Stimulated activated CD8-positive, alpha-beta memory T cell treated with anti-CD3 and anti-CD28 coated beads, Interleukin-4, amount 100 ng/mL, for 1 hour (primary cell): ENCODE measurements at places on chromosomes 7 and 10.

DNA sequence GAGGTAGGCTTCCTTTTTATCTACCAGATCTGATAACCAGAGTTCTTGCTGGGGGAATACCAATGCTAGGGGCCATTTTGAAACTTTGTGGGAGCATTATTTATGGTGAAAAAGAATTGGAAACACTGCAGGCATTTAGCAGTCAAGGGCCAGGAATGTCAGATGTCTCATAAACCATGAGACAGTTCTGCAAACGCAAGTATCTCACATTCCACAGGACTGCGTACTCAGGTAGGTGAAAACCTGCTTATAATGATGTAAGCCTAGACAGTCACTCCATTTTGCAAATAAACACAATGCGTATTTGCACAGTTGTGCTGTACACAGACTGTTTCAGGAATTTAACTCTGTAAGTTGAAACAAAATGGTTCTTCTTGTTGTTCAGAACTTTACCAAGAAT is 33.9 kb downstream of the ECHDC3 start:
- no peak for DNase-seq

DNA sequence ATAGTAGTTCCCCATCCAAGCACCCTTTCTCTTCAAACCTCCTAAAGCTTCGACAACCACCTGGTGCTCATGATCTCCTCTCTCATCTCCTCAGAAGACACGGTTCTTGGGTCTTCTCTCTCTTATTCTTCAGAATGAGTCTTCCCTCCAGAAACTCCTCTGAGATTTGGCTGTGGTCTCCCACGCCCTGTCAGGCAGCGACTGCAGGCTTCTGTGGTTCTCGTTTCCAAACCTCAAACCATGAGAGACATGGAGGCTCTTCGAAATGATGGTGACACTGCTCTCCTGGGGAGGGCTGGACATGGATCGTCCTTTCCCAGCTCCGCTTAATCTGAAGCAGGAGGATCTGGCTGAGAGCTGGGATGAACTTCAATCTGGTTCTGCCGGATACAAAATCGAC is 78.6 kb upstream of the PITRM1 start:
- DNase-seq: no peak

DNA sequence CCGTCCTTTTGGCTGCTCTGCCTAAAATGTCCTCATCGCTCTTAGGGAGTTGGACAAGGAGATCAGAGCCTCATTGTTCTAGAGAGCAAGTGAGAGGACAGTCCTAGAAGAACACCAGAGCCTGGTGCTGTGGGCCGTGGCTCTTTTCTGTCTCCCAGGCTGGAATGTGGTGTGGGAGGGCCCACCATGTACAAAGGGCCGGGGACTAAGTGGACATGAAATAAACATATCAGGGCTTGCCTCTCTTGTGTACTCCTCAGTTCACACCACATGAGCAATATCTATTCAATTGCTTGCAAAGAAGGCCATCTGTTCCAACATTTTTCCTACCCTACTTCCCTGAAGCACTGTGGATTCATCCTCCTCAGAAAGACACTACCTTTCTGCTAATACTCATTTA is 510.4 kb downstream of the SUGCT start:
- no peak for DNase-seq

DNA sequence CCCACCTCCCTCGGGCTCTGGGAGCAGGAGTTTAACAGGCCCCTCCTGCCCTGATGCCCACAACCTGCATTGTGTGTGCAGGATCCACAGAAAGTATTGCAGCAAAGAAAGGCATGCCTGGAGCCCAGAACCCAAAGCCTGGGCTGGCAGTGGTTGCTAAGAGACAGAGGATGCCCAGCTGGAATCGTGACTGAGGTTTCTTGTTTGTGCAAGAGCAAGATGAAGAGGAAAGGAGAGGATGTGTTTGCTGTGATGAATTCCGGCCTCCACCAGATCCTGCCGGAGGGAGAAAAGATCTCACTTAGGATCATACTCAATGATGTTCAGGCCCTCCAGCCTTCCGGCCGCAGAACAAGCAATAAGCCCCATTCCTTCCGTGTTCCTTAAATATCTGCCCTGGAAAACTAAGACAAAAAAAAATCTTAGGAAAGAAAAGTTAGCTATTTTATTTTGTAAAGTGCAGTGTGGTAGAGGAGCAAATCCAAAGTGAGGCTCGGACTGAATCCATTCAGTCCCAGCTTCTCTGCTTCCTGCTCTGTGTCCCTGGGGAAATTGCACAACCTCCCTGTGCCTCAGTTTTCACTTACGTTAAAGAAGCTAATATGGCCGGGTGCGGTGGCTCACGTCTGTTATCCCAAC is 57.1 kb downstream of the SLIT1 start:
- DNase-seq: no peak

DNA sequence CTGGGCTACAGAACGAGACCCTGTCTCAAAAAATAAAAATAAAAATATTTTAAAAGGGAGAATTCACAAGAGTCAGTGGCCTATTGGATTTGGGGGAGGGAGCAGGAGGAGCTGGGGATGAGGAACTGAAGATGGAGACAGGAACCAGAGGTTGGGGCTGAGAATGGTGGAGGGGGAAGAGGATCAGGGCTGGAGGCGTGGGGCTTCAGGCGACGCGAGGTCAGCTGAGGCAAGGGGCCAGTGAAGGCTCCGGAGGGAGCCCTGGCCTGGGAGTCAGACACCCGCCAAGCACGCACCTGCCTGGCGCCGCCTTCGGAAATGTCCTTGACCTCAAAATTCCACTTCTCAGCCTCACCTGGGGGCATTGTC is 671 bp upstream of the CLEC2L start:
- DNase-seq: no peak

DNA sequence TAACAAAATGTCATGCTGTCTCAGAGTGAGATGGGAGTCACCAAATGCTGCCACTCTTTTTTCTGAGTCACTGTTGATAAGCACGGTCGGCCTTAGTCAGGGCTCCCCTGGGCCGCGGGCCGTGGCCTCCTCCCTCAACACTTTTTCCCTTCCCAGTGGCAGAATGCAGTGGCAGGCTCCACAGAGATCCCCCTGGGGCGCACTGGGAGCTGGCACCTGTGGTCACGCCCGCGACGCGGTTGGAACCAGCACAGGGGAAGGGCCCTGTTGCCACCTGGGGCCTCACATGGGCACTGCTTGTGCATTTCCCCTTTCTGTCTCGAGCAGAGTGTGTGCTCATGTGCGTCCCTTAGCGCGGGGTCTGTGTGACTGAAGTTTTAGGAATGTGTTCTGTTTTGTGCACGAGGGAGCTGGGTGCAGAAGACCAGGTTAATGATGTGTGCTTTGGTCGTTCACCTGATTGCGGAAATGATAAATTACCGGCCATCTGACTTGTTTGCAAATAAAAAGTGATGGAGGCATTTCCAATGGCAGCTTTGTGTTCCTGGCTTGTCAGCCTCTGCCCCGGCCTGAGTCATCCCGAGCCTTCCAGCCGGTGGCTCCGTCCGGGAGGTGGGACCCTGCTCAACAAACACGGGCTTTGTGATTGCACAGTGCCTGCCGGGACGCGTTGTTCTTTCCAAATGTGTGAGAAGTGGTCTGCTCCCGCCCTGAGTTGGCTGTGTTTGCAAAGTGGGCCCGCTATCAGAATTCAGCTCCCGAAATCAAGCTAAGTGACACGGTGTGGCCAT is 100.7 kb downstream of the NKX6-2 start:
- DNase-seq: no peak

DNA sequence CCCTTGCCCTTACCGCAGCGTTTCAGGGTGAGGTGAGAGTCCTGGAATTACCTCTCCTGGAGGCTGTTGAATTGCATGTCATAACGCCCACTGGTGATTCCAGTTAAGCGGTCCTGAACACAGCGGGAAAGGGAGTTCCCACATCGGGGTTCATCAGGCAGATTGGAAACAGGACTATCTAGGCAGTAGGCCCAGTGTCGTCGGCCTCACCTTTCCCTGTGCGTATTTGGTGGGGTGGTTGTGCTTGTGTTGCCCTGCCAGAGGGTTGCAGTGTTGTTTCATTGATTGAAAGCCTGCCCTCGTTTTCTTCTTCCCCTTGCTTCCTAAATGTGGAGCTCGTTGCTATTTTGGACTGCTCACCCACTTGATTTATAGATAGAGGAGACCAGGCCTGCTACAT is 10.6 kb upstream of the SUN1 start:
- no peak for DNase-seq

DNA sequence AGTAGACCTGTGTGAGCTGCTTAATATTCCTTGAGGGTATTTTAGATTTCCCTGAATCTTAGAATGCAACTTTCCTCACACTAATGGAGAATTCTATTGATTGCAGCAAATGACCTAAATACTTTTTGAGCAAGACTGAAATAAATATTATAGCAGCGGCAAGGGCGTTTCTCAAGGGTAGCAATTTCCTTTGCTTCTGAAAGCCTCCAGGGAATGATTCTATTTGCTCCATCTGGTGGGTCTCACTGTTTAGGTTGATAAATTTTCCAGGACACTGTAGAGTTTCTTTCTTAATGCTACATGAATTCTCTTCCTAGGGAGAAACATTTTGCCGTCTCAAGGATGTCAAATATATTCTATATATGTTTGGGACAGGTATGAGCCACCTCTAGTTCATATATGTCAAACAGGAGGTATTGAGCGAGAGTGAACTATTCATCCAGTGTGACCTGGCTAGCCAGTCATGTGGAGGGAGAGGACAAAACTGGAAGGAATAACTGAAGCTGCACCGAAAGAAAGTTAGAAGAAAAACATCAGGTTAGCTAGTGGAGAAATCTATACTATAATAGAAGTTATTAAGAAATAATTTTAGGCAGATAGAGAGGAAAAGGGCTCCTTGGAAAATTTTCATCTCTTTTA is 57.9 kb upstream of the FZD8 start:
- no peak for DNase-seq

DNA sequence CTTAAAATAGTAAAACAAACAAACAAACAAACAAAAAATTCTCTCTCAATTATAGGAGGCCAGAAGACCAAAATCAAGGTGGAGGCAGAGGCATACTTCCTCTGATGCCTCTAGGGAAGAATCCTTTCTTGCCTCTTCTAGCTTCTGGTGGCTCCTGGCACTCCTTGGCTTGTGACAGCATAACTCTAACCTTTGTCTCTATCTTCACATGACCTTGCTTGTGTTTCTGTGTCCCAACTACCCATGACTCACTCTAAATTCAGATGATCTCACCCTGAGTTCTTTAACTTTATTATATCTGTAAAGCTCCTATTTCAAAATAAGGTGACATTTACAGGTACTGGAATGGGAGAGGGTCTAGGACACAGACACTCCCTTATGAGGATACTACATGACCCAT is 88.3 kb upstream of the ANTXRL start:
- no peak for DNase-seq

- DNase-seq: no peak
Measured at GRCh38 chr10:103557455-103557854, 64.0 kb downstream of the NEURL1 start.

GRCh38 chr10:77279207-77279606 is 358.4 kb downstream of the KCNMA1 start:
- no peak for DNase-seq

DNA sequence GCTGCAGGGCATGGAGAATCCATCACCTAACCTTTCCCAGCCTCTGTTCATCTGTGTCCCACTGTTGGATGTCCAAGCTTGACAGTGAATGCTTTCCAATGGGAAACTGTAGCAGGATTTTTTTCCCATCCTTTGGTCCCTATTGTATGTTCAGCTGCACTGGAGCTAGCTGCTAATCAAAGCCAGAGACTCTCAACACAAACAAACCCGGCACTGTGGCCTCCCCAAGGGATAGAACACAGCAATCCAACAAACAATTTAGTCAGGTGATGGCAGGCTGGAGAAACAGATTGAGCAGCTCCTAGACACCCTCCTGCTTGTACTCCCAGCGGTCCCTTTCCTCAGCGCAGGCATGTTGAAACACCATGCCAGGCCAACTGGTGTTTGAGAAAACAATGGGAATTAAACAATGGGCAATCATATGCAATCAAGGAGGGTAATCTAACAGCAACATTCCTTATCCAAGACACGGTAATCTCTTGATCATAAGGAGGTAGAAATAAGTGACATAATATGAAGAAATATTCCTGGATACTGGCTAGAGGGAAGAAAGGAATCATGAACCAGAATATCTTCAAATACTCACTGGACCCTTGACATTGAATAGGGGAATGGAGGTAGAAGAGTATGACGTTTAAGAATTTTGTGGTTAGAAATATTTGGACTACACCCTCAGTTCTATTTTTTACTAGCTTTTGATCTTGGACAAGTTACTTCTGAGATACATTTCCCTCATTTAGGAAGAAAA is 15.0 kb downstream of the PTN start:
- DNase-seq: no peak

GRCh38 chr7:26284995-26285632 is 6.5 kb upstream of the SNX10 start:
- no peak for DNase-seq

DNA sequence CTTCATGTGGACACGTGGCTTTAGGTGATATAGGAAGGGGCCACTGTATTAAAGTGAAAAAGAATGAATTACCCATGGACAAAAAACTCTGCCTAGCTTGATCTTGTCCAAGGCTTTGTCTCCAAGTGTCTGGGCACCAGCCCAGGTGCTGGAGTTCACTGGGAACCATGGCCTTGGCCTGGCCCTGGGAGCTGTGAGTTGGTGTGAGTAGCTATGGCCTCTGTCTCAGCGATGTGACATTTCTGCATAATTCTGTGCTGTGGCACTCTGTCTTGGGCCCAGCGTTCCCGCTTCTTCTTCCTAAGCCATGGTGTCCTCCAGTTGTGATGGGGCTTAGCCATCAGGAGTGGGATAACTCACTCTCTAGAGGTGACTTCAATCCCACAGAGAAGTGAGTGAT is 119.0 kb upstream of the PPP2R2D start:
- no peak for DNase-seq

GRCh38 chr10:59582780-59583179 is 126.9 kb downstream of the SLC16A9 start:
- no peak for DNase-seq

DNA sequence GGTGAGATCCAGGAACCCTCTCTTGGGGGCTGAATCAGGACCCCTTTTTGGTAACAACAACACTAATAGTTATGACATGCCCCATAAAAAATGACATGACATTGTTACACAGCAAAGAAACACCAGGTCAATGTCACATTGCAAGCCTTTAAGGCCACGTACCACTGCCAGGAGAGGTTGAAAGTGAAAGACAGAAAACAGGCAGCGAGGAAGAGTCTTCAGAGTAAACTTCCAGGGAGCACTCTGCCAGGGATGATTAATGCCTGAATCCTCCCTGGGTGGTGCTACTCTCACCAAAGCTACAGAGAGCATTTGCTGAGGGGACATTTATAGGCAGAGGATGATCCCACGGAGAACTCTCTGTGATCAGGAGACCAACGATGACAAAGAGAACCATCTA is 551.6 kb downstream of the CALN1 start:
- no peak for DNase-seq

GRCh38 chr7:138170959-138171703 is 94.9 kb downstream of the AKR1D1 start:
- DNase-seq: no peak
